GDM1 (cell line): ENCODE measurements at places on chromosomes 16 and 17.

- no peak for DNase-seq
Observed at GRCh38 chr17:40993084-40993483, 880 bp downstream of the KRTAP3-3 start.

DNA sequence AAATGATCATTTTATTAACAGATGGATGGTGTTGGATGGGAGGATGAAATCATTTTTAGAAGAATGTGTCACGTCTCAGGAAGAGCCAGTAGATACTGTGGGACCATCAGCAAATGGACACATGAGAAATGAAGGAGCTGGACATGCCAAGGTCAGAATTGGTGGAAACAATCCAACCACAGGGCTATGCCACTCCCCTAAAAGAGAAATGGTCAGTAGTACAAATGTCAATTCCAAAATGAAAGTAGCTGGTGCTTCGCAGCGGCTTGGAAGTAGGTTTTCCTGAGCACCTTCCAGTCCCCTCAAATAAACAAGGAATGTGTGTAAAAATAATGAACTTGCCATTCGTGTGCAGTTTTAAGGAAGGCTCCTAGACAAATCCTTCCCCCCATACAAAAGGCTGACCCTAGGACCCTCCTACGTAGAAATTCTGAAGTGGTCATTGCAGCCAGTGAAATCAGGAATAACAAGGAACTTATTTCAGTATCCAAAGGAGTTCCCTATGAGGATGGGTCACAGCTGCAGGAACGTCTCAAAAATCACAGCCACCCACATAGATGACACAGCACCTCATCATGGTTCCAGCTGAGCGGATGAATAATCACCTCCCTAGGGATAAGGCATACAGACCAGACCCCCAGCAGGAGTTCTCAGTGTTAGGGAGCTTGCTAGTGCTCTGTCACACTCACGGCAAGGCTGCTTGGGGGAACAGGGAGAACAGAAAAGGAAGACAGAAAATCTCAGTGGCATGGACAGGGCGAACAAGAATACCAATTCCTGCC, 239.2 kb downstream of the HS3ST3A1 start:
- DNase-seq, result no peak

GRCh38 chr16:85137323-85138072, 25.2 kb upstream of the CIBAR2 start:
- no peak for DNase-seq

DNA sequence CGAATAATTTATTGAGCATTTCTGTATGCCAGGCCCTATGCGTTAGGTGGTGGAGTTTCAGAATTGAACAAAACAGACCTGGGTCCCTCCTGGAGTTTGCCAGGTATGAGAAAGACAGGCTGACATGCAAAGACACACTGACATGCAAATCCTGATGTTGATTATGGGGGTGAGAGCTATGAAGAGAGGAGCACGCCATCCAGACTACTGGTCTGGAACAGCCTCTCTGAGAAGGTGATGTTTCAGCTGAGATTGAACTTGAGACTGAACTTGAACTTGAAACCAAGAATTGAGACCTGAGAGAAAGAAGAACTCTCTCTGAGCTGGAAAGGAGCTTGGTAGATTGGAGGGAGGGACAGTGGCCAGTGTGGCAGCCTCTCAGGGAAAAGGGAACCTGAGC, 14.2 kb upstream of the CACNG4 start:
- DNase-seq, result no peak

DNA sequence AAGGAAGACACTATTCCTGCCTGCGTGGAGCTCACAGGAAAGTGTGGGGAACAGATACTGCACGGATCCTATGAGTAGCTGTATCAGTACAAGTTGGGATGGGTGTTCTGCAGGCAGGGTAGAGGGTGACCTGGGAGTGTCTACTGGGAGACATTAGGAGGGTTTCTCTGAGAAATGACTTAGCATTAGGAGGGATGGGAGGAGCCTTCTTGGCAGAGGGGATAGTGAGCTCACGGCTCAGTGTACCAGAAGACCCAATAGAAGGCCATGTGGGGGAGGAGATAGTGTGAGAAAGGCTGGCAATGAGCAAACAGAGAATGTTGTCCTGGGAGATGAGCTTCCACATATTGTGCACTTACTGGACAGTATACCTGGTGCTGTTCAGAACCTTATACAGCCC, 109.1 kb downstream of the MSI2 start:
- no peak for DNase-seq

- no peak for DNase-seq
Observed at GRCh38 chr17:33521784-33522183, 228.7 kb upstream of the ASIC2 start.

DNA sequence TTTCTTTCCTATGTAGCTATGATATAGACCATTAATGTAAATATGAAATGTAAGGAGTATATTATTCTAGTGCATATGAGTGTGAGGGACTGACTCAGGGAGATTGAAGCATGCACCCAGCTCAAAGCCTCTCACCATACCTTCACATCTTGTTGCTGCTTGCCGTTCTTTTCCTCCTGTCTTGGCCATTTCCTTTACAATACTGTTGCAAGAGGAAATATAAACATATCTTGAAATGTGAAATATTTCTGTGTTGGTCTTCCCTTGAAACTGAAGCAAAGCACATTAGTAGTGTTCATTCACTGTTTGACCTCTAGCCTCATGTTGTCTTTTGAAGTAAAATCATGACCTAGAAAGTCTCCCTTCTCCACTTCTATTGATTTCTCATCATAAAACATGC, 46.6 kb downstream of the PHKB start:
- DNase-seq, result no peak

- DNase-seq, result no peak
Observed at GRCh38 chr17:61353615-61354014, 46.0 kb upstream of the TBX2 start.

GRCh38 chr16:52832771-52833170, 219.9 kb downstream of the CHD9NB start:
- no peak for DNase-seq

- DNase-seq, result no peak
Observed at GRCh38 chr17:52410781-52411180, 252.3 kb upstream of the CA10 start.

GRCh38 chr17:22202702-22203101, 510.4 kb downstream of the KCNJ18 start:
- DNase-seq, result no peak

DNA sequence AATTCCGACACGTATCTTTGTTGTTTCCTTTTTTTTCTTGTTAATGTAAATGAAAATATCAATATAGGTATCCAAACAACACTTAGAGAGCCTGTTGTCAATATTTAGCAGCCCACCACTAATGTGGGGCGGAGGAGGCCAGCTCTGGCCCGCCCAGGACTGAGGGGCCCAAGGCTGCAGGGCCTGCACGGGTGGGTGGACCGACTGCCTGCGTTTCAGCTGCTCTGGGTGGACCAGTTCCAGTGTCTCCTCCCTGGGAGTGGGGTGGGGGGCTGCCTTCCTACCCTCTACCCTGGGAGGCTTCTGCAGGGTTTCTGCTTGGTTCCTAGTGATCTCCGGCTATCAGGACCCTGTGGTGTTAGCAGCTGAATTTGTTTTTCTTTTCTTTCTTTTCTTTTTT, 15.9 kb upstream of the ADGRG1 start:
- no peak for DNase-seq

DNA sequence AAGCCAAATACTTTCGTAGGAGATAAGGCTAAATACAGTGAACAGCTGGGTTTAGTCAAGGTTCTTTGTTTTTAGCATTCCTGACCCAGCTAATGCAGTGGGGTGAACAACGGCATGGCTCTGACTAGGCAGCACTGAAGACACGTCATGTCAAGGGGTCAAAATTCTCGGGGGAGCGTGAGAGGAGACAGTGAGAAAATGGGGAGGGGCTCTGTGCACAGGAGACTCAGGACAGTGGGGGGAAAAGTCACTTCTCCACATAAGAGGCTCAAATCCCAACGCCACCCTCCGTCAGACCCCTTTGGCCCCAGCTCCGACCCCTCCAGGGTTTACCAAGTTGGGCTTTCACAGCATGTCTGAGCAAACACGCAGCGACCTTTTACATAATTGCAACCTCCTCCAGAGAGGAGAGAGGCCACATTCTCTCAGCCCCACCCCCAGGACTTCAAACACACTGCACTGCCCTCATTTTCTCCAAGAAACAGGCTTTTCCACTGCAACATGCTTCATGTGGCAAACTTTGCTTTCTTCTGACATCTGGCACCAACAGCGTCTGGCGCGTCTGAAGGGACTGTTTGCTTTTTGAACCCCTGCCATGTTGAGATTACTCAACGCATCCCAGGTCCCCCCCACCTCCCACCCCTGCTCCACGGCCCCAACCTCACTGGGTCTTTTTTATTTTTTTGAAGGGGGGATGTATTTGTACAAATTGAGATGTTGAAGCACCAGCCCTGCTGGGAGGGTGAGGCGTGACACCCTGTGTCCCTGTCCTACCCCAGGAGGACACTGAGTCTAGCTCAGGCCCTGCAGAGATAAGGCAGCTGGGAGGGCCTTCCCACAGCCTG, 30.0 kb downstream of the AXIN2 start:
- no peak for DNase-seq

DNA sequence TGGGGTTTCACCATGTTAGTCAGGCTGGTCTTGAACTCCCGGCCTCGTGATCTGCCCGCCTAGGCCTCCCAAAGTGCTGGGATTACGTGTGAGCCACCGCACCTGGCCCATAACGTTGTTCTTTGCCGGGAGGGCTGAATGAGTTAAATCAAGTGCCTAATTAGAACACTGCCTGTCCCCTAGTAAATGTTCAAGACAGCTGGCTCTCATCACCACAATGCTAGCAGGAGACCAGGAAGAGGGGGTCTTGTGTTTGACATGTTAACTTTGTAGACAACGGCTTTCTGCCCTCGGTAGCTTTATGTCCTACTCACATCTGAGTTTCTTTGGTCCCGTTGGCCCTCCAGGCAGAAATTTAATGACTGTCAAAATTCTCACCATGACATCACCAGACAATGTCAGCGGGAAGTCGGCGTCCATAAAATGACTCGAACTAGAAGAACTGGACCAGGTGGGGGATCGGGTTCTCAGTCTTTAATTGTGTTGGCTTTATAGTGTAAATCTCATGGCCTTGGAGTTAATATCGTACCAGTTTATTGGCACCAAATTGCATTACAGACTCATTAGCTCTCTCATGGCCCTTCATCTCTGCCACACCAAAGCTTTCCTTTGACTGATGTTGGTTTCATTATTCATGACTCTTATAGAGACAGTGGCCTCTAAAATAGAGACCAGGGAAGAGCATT, 11.4 kb upstream of the ITPRIPL2 start:
- DNase-seq, result no peak

- no peak for DNase-seq
Observed at GRCh38 chr16:69496896-69497295, 68.9 kb upstream of the NFAT5 start.

GRCh38 chr17:80947200-80947940, 44.3 kb upstream of the CHMP6 start:
- DNase-seq, result no peak

DNA sequence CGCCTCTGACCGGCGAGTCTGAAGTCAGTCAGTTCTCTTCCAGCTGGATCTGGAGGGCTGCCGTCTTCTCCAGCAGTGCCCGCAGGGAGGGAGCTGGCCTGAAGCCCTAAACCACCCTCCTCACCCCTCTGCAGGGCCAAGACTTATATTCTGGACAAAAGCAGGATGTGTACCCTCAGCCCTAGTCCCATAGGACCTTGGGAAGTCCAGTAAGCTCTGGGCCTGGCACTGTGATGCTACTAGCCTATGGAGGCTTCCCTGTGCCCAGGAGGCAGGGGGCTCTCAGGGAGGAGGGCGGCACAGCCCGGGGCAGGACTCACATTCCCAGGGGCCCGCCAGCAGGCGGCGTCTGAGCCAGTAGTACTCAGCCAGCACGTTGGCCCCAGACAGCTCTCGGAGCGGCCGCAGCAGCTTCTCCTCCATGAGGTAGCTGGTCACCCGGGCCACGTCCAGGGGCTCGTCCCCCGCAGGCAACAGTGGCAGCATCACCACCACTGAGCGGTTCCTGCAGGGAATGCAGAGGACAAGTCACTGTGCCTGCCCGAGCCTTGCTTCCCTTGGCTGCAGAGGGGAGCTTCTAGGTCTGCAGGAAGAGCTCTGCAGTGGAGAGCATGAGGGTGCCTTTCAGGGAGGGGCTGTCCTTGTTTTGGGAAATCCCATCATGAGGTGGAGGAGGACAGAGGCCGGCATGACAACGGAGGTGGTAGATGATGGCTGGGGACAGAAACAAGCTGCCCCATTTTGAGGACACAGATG, 41.7 kb downstream of the RMI2 start:
- DNase-seq, result no peak

DNA sequence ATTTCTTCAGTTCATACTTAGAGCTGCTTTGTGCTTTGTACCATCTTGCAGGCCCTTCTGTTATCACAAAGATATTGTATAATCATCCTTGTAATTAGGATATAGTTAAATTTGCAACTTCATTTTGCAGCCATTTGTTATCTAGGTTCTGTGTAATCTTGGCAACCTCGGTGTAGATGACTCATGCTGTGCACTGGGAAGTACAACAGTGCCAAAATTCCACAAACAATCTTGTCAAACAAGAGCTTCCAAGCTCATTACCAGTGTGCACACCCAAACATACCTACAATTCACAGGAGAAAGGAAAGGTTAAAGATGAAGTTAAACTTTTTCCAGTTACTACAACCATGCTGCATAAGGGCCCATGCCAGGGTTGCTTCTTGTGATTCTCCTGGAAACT, 1231.8 kb downstream of the CDH11 start:
- no peak for DNase-seq

DNA sequence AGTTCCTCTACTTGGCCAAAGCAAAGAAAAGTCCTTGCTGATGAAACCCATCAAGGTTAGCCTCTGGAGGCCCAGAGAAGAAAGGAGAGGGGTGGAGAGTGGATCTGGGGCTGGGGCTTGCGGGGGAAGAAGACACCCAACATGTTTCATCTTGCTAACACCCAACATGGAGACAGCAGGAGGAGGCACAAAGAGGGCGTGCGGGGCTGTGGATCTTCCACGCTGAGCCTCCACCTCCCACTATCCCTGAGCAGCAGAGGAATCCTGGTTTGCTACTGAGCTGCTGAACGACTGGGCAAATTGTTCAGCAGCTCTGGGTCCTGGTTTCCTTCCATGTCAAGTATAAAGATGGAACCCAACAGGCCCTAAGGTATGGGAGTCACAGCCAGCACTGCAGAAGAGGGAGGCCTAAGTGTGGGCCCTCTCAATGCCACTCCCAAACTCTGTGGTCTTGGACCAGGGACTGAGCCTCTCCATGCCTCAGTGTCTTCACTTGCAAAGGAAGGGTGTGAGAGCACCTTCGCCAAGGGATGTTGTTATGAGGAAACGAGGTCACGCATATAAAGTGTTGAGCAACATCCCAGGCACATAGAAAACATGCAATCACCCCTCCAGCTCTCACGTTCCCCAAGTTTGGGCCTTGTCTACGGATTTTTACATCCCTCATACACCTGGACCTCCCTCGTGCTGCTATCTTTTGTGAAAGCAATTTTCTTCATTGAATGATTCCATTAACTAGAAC, 122.5 kb downstream of the XYLT1 start:
- no peak for DNase-seq

GRCh38 chr16:26644912-26645543, 421.7 kb upstream of the C16orf82 start:
- no peak for DNase-seq

GRCh38 chr16:69286941-69287713, 24.0 kb upstream of the VPS4A start:
- no peak for DNase-seq
